Fibroblast of skin of right quadriceps (primary cell): ENCODE measurements at places on chromosomes 1 and 21.

DNA sequence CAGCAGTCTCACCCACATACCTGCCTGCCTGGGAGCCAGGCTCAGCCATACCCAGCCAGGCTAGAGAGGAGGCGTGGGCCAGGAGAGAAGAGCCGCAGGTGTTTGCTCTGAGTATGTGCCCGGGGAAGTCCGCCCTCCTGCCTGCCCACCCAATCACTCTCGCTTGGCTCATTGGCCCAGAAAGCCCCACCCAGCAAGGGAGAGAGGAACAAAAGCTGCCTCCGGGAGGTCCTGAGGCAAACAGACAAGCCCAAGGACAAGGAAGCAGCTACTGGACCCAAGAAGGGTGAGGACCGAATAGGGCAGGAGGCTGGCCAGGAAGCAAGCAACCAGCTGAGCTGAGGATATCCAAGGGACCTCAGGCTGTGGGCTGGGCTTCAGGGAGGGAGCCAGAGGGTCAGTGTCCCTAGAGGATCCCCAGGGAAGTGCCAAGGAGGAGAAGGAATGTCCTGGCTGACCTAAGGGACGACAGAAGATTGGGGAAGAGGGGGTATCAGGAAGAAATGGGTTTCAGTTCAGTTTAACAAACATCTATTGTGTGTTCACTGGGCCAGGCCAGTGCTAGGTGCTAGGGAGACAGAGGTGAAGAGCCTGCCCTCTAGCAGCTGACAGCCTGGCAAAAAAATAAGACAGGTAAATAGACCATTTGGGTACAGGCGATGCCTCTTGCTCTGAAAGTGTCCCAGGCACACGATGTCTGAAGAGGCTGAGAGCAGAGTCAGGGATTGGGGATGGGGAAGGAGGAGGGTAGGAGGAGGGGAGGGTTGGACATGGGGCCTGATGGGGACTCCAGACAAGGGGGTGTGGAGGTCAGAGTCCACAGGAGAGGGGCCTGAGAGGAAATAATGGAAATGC is at the start of gene GJB4:
GJB4 (plus strand) TSS at position 238 of the 855 bp plus-strand sequence. CDS start 1,515 bp downstream, outside the sequence.
- no peak for DNase-seq

DNA sequence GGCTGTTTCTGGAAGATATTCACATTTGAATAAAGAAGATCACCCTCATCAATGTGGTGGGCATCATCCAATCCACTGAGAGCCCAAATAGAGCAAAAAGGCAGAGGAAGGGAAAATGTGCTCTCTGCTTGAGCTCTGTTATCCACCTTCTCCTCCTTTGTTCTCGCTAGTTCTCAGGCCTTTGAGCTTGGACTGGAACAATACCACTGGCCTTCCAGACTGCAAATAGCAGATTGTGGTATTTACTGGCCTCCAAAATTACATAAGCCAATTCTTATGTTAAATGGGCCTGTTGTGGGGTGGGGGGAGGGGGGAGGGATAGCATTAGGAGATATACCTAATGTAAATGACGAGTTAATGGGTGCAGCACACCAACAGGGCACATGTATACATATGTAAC is 219.3 kb downstream of the C1orf94 start:
- no peak for DNase-seq

DNA sequence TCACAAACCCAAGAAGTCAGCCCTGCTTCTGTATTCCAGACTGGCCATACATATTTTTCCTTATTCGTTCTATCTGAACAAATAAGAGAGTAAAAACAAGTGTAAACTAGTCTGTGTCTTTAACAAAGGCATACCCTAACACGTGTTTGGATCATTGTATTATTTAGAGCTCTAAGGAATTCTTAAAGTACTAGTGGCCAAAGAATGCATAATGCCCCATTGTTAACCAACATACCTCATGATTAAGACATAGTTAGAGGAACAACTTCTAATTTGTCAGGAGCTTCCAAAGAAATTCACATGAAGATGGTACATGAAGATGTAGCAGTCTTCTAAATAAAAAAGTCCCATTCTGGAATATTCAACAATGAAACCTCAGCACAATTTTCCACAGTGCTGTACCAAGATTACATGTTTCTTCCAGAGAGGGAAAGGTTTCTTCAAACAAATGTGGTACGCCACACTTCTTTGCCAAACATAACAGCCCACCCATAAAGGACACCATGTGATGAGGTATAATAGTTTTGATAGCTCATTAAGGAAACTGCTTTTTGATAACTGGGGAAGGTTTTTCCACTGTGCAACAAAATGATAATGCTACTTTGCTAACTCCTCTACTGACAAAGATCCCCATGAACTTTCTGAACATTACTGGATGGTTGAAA is 5.0 kb downstream of the PALMD start:
- DNase-seq, result no peak

DNA sequence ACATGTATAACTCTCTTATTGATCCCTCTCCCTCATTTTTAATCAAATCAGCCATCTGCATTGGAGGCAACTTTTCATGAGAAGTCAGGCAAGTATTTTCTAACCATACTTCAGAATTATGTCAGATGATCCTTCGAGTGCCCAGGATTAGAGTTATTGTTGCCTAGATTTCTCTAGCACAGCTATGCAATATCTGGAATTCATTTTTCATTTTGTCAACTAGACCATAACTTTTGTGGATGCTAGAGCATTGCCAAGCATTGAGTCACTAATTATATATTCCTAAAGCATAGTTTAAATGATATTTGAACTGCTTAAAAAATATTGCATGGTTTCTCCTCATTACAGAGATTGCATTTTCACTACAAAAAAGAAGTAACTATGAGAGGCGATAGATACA is 21.2 kb downstream of the HFM1 start:
- DNase-seq, result peak; percentile 70

DNA sequence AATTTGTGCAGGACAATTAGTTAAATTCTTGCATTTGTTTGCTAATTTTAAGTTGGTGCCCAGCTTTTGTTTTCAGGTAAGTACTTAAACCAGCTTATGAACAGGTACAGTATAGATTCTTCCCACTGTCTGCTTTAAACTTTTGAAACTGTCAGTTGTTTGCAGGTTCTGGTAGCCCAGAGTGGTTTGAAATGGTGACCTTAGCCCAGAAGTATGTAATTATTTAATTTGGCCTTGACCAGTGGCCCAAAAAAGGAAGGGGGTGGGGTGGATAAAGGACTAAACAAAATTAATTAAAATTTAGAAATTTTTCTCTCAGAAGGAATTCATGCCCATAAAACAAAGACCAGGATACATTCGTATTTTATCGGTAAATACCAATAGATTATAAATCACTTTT is 69.0 kb downstream of the PTBP2 start:
- no peak for DNase-seq
